Cerebellar nuclear complex (tissue), 1 donor: ENCODE measurements at places on chromosomes 5 and 9.

DNA sequence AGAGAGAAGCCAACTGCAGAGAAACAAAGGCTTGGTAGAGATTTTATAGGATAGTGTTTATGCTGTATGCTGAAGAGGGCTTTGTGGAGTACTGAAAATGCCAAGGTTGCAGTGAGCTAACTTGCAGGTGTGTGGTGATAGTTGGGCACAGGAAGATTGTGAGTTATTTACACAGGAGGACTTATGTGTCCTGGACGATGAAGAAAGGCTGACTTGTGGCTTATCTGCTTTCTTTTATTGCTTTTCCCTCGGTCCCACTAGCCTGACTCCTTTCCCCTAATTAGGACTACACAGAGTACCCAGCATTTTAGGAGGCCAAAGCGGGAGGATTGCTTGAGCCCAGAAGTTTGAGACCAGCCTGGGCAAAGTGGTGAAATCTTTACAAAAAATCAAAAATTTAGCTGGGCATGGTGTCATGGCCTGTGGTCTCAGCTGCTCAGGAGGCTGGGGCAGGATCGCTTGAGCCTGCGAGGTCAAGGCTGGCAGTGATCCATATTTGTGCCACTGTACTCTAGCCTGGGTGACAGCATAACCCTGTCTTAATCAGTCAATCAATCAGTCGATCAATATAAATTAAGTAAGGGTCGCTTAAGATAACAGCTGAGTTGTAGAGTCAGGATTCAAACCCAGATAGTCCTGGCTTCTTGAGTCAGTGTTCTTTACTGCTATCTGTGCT, 61.9 kb downstream of the UBE2R2 start:
- no peak for DNase-seq

DNA sequence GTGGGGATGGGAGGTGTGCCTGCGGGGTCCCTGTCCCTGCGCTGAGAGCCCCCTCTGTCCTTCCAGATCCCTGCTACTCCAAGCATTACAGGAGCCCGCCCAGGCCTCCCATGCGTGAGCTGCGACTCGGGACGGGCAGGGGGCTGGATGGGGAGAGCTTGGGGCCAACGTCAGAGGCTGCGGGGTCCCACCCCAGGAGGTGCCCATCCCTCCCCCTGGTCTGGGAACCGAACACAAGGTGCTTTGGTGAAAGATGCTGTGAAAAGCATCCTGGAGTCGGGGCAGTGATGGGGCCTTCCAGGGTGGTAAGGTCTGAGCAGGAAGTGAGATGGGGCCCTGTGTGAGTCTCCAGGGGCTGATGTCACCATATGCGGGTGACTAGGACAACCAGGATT, 2.7 kb downstream of the LCN9 start:
- no peak for DNase-seq

DNA sequence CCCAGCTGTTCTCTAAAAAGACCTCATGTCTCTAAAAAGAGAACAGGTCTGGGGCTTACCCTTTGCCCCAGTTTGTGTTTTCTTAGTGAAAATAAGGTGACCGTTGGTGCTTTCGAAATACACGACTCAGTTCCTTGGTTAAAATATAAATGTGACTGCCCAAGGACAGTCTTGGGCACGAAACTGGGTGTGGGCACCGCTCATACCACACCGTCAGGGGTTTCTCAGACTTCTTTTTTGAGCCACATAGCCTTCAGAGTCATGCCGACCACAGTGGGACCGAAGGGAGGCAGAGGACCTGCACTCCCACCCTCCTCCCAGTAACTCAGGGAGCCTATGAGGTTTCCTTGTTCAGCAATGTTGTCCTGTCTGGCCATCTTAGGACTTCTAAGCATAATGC, 6.5 kb downstream of the SNX18 start:
- no peak for DNase-seq

DNA sequence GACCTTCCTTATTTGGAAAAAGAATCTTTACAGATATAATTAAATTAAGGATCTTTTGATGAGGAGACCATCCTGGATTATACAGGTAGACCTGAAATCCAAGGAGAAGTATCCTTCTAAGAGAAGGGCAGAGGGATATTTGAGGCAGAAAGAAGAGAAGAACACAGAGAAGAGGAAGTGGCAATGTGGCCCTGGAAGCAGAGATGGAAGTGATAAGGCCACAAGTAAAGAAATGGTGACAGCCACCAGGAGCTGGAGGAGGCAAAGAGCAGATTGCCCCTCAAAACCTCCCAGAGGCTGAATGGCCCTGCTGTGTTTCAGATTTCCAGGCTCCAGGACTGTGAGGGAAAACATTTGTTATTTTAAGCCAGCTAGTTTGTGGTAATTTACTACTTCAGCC, 93.0 kb upstream of the ANKRD55 start:
- no peak for DNase-seq

DNA sequence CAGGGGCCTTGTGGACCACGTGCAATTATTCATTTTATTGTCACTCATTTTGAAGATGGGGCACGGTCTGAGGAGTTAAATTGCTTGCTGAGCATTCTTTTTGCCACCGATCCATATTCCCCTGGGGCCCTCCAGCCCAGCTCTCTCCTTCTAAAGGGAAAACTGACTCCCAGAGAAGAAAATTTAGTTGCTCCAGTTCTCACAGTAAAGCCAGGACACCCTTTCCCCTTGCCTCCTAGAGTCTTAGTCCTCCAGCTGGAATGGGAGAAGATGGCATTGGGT, 1.0 kb upstream of the PANK3 start:
- DNase-seq, result no peak

DNA sequence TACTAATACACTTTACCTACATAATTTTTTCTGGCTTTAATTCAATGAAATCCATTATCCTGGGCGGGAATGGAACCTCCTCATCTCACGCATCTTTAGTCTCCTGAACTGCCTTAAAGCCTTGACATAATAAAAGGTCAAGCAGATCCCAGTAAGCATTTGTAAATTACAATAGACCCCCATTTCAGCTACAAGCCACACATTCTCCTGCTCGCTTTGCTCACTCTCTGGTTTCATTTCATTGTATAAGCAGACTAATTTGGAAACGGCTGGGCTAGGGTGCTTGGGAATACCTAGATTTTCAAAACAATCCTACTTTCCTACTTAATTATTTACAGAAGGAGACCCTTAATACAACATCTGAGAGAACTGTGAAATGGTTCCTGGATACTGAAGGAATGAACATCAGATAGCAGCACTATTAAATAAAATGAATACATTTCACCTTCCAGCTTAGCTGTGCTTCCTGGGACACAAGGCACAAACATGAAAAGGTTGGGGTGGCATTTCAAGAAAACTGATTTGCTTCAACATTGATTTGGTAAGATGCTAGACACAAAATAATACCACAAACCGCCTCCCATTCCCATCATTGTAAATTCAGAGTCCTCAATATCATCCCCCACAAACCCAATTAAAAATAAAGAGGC, 1.5 kb downstream of the JAKMIP2 start:
- DNase-seq, result no peak

DNA sequence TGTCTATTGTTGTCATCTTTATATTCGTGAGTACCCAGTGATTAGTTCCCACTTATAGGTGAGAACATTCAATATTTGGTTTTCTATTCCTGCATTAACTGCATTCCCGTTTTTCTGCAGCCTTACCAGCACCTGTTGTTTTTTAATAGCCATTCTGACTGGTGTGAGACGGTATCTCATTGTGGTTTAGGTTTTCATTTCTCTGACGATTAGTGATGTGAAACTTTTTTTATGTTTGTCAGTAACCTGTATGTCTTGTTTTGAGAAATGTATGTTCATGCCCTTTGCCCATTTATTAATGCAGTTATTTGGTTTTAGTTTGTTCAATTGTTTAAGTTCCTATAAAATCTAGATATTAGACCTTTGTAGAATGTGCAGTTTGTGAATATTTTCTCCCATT, 546.0 kb upstream of the RORB start:
- DNase-seq, result no peak

DNA sequence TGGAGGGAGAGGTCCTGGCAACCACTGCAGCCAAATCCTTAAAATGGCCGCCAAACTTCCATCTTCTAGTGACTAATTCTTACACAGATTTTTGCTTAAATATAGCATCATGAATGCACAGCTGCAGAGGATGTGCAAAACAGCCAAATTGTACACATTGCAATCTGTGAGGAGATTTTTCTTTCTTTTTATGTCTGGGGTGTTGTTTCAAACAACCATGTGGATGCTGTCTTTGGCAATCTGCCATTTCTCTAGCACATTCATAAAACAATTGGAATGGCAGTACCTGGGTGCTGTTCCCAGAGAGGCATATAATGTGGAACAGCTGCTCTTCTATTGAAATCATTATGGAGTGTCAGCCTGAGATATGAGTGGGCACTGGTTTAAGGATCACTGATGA, 1082.9 kb upstream of the SEMA6A start:
- no peak for DNase-seq

DNA sequence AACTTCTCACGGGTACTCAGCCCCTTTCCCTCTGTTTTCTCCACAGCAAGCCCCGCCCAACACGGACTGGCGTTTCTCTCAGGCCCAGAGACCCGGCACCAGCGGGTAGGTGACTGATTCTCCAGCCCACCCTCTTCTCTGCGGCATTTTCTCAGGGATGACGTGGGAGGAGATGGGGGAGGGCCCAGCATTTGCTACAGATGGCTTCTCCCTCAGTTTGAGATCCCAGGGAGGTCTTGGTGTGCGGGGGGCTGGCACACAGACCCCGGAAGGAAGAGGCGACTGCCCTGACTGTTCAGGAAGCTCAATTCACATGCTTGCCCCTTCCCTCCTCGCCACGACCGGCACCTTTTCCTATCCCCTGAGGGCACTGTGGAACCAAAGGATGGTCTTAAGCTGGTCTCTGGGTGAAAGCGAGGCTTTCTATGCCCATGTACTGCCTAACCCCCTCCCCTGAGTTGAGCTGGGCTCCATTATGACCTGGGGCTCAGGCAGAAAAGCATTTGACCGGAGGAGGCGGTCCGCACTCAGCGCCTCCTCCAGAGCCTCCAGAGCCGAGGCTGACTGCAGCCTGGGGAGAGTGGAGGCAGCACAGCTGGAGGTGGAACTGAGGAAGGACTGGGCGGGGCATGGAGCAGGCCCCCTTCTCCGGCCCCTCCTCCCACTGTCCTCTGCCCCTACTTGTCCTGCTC, 6.0 kb downstream of the PCDHGC5 start:
- DNase-seq, result no peak

DNA sequence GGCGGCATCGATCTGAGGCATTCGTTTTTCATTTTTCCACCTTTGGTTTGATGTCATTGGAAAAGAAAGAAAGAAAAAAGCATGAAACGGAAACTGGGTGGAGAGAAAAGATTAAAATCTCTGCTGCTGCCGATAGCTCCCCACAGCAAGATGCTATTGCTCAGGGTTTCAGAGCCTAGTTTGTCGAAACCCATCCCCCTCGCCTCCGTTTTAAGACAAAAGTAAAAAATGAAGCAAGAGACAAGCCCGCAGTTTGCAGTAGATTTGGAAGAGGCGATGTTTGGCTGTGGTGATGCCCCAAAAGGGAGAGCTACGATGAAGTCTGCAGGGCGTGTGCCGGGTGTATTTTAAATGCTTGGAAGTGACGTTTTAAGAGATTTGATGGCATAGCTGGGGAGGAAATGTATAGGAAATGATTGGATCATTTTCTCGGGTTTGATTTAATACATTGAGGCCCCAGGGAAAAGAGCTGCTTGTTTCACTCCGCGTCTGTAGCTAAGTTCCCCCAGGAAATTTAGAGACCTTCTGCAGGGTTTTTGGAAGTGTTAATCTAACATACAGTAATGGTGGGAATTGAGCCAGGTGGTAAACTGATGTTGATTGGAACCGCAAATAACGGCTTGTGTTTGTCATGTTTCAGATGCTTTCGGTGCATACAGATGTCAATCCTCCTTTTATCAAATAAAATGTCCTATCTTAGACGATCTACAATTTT, 909 bp downstream of the NDFIP1 start:
- DNase-seq, result no peak

DNA sequence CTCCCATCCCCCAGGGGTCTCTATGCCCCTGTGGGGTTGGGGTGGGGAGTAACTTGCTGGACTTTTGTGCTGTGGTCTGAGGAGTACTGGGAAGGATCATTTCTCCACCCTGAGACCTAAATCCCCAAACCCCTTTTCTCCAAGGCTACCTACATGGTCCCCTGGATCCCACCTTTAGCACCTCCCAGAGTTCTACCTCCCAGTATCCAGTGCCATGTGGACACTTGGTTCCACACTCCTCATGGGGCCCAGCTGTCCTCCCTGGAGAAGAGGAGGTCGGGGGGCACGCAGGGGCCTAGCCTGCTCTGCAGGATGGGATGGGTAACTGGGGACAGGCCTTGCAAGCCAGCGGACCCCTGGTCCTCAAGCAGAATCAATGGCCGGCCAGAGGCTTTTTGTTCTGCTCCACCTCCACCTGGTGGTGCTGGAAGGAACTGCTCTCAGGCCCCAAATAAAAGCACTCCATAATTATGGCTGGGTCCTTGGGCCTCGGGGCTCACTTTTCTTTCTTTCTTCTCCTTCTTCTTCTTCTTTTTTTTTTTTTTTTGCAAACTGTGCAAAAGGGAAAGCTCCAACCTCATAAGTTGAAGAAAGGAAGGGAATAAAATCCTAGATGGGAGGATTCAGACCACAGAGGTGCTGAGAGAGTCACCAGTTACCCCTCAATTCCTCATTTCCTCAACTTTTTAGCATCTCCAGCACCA, 68.4 kb downstream of the PSD2 start:
- peak; percentile 20 for DNase-seq
